ENCODE measurements at places on chromosomes 6 and 20.

DNA sequence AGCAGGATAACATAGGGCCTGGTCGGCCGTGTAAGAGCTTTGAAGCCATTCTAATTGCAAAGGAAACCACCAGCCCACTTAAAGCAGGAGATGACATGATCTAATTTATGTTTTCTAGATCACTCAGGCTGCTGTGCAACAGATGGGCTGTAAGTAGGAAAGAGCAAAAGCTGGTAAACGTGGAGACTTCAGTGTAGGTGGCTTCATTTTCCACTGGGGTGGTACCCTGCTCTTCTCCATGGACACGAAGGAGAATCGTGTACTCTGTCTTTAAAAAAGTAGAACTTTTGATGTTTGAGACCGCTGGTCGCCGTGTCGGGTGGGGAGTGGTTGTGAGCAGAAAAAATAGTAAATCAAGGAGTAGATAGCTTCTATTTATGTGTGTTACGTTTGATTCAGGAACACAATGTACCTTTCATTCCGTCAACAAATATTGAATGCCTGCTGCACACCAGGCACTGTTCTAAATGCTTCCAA lies 6.4 kb downstream of the CASS4 start:
- no peak for DNase-seq

DNA sequence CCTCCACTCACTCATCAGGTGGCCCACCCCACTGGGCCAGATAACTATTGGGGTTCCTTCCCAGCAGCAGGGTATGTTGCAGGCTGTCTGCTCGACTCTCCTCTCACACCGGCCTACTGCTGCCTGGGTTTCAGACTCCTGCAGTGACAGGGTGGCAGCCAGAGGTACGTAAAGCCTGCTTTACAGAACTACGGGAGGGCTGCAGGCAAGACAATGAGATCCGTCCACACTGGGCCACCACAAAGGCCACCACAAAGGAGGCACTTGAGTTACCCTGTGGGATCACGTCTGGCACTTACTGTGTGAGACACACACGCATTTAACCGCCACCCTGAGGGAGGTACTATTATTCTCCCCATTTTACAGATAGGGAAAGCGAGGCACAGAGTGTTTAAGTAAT lies 78.5 kb downstream of the NFATC2 start:
- DNase-seq, result no peak

GRCh38 chr6:17965397-17965796 lies 22.0 kb downstream of the KIF13A start:
- no peak for DNase-seq

- DNase-seq, result no peak
These were observed 1040.6 kb upstream of the CITED2 start for GRCh38 chr6:140414966-140415620.

DNA sequence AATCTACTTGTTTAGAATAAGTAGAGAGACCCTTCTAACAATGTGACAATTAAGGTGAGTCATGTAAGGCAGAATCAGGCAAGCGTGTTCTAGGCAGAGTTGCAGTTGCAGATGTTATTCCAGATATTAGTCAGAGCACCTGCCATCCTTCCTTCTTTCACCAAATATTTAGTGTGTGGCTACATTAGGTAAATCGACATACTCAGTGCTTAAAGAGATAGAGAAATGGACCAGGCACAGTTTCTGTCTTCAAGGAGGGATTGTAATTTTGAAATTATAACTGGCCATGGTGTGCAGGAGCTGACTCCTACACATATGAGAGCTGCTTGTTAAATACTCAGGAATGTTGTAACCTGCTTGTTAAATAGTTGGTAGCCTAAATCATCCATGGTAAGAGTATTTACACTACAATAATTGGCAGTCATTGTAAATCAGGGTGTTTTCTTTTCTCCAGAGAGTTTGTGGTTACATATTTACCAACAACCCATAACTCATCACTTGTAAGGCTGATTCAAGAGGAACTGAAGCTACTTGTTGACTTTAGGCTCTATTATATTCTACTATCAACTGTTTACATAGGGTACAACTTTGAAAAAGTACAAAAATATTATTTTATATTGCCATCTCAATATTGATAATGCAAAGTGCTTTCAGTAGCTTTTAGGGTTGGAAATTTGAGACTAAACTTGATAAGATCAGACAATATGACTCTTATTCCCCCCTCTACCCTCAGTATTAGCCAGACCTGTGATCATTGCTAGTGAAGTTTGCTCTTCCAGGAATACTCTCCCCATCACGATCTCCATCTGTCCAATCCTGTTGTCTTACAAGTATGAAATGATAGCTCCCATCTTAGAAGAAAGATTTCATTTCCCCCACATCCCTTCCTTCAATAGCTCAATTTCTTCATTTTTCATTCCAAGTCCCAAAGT lies 607.1 kb downstream of the COL12A1 start:
- no peak for DNase-seq

GRCh38 chr20:53850319-53850718 lies 220.1 kb downstream of the BCAS1 start:
- no peak for DNase-seq
